ENCODE measurements at places on chromosomes 1 and 21. TPM values are rescaled to one million over a fixed set of nuclear protein-coding genes. Genes with fewer than 3 reads are reported as not detected.

Gene SPRR4
- polyA plus RNA-seq = not detected

DNA sequence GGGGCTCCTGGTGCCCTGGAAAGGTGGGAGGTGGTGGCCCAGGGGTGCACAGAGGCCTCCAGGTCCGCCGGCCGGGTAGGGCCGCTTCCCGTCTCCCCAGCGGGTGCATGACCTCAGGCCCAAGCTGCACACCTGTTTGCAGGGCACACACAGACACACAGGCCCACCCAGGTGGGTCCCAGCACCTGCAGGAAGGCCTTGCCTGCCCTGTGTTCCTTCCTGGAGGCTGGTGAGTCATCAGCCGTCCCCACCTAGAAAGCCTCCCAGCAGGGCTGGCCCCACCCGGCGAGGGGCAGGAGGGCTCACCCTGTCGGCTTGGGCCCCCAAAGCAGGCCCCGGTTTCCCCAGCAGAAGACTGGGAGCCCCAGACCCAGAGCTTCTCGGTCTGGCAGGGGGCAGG, 23.6 kb upstream of the TTLL10 start:
- no peak for DNase-seq

DNA sequence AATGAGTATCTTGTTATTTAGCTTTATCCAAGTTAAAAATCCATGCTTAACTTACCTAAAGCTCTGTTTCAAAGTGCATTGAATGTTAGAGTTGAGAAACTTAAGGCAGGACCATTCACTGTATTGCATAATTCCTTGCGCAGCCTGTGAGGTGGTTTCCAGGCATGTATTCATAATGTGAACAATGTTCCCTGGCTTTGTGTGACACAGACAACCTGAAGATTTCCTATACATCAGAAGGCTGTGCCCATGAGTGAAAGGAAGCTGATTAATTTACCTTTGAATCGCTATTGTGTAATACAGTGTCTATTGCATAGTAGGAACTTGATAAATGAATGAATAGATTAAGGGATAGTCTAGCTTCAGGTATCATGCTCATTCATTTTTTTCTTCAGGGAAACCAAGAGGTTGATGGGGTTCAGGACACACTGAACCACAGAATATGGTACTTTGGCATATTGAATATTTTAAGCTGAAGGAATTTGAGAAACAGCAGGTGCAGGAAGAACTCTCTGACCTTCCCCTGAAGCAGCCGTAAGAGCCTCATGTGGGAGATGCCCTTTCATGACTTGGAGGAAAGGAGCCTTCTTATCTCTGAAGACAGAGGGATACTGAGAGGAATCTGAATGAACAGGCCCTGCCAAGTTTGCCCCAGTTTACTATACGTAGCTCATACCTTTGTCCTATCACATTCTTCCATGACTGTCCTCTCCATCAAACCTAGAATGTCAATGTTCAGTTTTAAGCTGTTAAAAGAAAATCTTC, 88.6 kb upstream of the GNG12 start:
- DNase-seq = no peak

DNA sequence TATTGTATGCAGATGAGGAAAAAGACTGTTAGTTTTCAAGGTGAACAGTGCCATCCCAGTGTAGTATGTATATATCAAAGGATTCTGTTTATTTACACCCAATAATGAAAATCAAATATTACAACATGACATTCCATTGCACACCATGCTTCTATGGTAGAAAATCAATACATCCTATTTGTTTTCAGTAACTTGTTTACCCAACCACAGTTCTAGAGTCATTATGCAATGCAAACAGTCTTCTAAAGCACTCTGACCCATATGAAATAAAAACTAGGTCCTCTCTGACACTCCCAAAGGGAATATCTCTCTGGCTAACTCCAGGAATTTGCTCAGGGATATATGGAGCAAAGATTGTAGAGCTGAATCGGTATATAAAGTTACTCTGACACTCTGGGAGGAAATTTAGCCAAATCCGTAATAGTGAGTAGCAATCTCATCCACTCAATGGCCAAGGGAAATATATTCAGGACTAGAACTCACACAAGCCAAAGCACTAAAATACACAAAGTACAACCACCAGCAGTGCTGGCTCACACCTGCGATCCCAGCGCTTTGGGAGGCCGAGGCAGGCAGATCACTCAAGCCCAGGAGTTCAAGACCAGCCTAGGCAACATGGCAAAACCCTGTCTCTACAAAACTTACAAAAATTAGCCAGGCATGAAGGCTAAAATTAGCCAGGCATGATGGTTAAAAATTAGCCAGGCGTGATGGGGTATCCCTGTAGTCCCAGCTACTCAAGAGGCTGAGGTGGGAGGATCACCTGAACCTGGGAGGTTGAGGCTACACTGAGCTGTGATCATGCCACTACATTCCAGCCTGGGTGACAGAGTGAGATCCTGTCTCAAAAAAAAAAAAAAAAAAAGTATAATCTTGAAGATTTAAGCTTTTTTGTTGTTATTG, 75.2 kb downstream of the RERE start:
- DNase-seq = no peak

- DNase-seq = no peak
These were observed at the start of gene PLXNA2 for GRCh38 chr1:208243967-208244916. TSS of gene PLXNA2 (minus strand) at chr1:208244384. CDS start at chr1:208217922, 26,462 bp downstream.

DNA sequence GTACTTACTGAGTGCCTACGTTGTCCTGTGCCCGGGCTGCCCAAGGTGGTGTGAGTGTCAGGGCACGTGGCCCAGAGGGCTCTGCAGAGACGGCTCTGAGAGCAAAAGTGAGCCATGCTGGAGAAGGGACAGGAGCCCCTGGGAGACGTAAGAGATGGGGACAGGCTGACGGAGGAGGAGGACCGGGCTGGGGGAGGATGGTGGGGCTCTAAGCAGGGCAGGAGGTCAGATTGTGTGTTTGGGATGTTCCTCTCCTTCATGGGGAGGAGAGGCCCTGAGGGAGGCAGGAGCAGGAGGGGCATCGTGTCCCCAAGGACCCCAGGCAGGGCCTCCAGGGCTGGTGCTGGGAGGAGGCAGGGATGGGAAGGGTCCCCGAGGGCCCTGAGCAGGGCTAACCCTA, 158.9 kb downstream of the PCBP3 start:
- DNase-seq = no peak
